ENCODE measurements at places on chromosomes 6 and 20.

- no peak for DNase-seq
Observed at GRCh38 chr20:23835716-23836115, 9.2 kb upstream of the CST2 start.

GRCh38 chr20:56358070-56358469 is 704 bp upstream of the FAM210B start:
- DNase-seq: no peak

DNA sequence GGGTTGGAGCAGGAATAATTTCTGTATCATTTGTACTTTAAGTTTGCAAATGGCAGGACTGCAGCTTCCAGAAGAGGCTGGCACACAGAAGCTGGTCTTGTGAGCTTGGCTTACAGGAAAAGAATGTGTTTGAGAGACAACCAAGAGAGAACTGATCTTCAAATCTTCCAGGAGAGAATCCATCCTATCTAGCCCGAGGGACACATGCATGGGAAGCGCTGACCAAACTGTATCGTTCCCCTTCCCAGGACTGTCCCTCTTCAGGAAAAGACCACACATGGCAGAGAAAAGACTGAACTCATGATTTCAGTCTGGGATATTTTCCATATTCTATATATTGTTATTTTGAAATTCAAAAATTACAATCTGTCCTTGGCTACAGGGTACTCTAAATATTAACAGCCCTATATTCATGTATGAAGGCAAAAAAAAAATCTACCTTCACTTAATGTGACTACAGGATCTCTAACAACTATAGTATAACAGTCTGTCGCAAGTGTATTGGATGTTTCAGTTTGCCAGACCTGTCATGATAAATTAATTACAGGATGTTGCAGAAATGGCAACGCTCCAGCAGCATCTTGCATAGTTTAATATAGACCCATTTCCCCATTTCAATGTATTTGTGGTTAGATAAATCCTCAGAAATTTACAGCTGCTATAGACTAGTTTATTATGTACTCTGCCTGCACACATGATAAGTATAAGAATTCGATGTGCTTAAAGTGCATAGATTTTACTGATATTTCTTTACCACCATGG is 99.4 kb downstream of the MYB start:
- no peak for DNase-seq

- no peak for DNase-seq
Observed at GRCh38 chr20:40446888-40447287, 242.1 kb downstream of the MAFB start.

DNA sequence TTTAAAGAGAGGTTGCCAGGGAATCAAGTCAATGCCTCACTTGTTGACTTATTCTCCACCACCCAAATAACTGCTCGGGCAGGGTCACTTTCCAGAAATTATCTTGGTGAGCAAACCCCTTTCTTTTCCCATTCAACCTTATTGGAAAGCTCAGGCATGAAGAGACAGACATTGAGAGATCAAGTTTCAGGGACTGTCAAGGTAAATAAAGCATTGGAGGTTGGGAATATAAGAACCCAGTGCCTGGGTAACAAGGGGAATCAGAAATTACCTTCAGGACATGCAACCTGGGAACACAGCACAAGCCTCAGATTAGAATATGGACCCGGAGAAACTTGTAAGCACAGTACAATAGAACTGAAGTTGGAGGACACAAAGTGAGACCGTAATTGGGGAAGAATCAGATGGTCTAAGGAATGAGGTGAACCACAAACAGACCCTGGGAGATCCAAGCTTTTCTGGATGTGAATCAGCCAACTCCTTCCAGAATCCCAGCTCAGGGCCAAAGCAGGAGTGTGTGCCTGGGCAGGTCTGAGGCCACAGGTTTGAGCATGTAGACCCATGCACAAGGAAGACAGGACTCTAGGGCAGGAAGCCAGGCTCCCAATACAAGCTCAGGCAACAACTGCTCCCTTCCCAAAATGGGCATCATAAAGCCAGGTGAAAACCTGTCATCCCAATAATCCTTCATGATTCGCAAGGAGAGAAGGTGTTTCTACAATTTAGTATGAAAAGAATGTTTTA is 512.8 kb downstream of the MAFB start:
- no peak for DNase-seq

GRCh38 chr6:143322386-143322785 is 128.1 kb downstream of the ADAT2 start:
- DNase-seq: no peak

GRCh38 chr20:47799116-47799715 is 13.9 kb upstream of the SULF2 start:
- no peak for DNase-seq
